ENCODE measurements at places on chromosomes 2 and 18.

- DNase-seq = no peak
These were observed 48.1 kb downstream of the MERTK start for GRCh38 chr2:111946294-111947114.

DNA sequence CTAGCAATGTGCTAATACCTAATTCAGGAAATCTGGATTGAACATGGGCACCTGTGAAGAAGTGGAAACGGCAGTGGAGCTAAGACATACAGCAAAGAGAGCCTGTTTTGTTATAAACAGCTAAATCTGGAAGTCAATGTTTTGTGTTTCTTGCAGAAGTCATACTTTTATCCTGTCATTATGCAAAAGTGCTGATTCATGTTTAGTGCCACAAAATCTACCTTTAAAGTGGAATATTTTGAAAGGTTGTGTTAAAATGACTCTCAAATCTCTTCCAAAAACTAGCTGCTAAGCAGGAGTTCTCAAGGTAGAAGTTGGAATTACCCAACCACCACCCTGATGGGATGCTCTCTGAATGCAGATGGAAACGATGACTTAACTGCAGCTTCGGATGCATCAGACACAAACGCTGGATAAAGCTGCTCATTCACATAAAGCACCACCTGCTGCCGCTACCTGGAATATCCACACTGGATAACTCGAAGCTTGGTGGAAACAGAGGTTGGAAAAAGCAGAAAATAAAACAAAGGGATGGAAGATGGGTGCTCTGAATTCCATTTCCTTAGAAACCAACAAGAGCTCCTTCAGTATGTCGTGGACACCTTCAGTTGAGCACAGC lies 132.6 kb upstream of the ZNF236 start:
- DNase-seq = no peak

DNA sequence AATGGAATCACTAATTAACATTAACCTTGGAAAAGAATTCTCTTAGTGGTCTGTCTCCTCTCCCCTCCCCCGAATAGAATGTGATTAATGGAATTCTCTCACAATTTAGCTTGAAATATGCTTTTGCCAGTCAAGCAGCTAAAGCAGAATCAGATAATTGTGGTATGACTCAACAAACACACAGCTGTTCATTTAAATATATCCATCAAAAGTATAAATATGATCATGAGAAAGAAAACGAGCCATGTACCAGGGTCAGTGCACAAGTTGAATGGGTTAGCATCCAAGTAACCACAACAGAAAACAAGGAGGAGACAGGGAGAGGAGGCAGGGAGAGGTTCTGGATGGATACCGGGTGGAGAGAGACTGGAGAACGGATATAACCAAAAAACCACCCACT lies 66.9 kb downstream of the ACVR1 start:
- no peak for DNase-seq

GRCh38 chr2:16161085-16161565 lies 220.8 kb downstream of the MYCN start:
- DNase-seq = no peak

- no peak for DNase-seq
These were observed 926 bp upstream of the YPEL5 start for GRCh38 chr2:30145826-30146336.

- no peak for DNase-seq
These were observed 13.6 kb downstream of the HPCAL1 start for GRCh38 chr2:10316336-10316735.

GRCh38 chr2:173580956-173581355 lies 226.3 kb downstream of the CDCA7 start:
- no peak for DNase-seq

DNA sequence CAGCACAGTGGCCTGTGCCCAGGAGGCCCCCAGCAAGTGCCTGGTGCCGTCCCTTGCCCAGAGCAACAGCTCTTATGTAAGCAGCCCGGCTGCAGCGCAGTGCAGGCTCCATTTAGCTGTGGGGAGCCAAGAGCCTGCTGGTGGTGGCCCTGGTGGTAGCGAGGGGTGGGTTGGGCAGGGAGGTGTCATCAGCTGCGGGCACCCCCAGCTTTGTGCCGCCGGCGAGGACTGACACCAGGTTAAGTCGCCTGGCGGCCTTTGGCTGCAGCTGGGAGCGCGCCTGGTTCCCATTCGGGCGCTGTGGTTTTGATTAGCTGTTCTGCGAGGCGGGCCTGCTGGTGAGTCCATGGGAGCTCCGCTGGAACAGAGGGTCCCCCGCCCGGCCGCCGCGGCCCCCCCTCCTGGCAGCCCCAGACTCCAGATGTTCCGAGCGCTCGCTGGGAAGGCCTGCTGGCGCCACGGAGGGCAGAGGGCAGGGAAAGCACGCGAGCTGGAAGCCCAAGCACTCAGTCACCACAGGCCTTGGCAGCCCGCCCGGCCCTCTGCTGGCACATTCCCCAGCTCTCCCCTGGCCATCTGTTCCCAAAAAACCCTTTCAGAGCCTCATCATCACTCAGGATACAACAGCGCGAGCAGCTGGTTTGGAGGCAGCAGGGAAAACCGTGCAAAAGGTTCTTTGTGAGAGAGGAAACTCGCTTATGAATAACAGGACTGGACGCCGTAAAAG lies 18.4 kb downstream of the ATOH8 start:
- DNase-seq = no peak

- DNase-seq = no peak
These were observed 92.2 kb downstream of the STPG4 start for GRCh38 chr2:47062681-47063537.

All from central memory CD4-positive, alpha-beta T cell (primary cell).